Activated CD8-positive, alpha-beta memory T cell treated with anti-CD3 and anti-CD28 coated beads for 1 hour (primary cell): ENCODE measurements at places on chromosomes 2 and 18.

DNA sequence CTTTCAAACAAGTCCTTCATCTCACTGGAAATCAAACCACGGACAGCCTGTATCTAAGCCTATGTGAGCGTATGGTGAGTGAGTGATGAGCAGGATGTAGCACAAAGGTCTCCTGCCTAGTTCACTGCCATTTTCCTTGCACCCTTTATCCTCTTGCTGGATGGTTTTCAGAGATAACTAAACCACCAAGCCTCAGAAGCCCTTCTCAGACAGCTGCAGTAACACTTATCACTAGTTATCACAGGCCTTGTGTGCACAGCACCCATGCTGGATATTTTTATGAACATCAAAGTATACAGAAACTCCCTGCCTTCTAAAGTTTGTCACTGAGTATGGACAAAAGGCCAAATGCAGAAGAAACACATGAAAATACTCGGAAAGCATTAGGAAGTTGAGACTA is 69.5 kb downstream of the C1D start:
- DNase-seq, result no peak

- no peak for DNase-seq
These were observed 238.8 kb downstream of the TPGS2 start for GRCh38 chr18:36589857-36590543.

- no peak for DNase-seq
These were observed 56.2 kb upstream of the ROCK1 start for GRCh38 chr18:21167641-21168377.

GRCh38 chr2:136891100-136891499 is 125.8 kb downstream of the THSD7B start:
- DNase-seq, result no peak

DNA sequence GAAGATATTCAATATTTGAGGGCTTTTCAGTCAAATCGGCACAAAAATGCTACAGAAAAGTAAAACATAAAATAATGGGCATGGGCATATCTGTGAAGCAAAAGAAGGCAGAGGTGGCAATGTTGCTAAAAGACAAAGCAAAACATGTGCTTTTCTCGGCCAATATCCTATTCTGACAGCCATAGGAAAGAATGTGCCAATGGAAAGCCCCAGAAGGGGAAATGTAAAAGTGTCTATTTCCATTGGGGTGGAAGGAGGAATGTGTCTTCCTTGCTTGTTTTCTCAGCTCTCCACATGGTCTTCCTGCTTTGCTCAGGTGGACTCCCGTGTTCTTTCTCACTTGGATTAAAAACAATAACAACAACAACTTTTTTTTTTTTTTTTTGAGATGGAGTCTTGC is 13.7 kb upstream of the PER2 start:
- DNase-seq, result no peak

DNA sequence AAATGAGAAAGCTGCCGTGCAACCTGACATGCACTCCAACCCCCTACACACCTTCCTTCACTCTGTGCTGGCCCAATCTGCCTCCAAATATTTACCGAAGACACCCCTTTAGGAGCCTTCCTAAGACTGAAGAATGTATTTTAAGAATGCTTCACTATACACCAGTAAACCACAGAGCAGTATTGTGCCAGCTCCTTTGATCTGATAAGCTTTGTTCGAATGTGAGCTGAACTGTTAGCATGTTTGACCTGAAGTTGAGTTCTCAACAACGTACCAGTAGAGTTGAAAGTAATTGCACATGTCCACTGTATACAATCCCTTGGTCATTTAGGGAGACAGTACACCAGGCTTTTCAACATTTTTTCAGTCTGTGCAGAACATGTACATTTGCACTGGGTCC is 259.2 kb downstream of the TGIF1 start:
- no peak for DNase-seq

GRCh38 chr2:239954166-239955086 is 70.7 kb downstream of the NDUFA10 start:
- no peak for DNase-seq

DNA sequence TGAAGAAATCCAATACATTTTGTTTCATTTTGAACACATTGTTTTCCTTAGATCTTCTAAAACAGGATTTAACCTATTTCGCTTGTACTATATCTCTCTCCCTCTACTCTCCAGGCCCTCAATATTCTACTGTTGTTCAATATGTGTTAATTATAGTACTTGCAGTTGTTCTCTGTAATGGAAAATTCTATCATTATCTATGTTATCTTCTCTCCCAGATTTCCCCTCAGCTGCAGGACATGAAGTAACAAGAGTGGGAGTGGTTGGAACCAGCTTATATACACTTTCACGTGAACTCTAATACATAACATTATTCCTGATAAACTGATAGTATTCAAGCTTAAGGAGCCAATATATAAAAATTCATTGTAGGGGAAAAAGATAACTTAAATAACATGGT is 7.0 kb upstream of the STRN start:
- no peak for DNase-seq

GRCh38 chr18:70673831-70674230 is 385.0 kb downstream of the SOCS6 start:
- no peak for DNase-seq

DNA sequence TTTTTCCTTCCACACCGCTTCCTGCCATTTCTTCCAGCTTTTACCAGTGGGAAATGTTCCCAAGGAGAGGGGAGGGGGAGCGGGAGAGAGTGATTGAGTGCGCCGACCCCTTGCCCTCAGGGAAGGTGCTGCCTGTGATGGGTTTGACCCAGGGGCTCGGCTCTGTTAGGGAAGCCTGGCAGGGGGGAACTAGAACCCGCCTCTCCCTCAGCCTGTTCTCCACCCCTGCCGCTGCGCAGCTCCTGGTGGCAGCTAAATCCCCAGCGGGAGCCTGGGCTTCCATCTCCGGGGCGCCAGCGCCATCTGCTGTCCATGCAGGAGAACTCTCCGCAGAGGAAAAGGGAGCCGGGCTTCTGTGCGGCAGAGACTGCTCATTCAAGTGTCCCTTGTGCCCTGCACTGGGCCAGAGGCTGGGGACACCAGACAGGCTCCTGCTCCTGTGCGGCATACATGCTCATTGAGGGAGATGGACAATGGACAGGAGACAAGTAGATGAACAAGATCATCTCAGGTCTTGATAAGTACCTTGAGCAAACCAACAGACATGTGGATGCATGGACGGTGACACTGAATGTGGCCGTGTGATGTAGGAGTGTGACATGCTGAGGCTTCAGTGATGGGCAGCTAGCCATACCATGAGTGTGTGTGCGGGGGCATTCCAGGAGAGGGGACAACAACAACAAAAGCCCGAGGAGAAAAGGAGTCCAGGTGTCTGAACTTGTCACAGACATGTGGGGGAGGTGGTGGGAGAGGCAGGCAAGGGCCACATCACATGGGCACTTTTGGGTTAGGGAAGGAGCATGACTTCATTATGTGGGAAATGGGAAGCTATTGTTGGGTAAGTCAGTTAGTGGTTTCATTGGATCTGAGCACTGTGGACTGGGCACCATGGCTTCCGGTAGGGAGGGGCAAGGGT is 13.3 kb downstream of the CHPF start:
- peak; percentile 62 for DNase-seq

DNA sequence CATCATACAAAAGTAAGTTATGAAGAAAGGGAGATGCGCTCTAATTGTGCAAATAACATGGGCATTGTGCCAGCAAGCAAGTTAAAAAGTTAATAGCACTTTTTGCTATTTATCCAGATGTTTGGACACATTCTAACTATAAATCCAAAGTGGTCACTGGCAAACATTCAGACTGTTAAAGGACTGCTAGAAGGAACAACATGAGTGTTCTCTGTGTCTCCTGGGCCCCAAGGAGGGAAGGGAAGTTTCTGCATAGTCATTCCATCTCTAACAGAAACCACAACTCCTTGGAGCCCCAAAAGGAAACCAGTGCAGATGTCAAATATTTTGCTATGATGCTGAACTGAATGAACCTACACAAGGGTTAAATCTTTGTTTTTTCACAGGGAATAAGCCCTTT is 213.3 kb upstream of the HNRNPA3 start:
- DNase-seq, result no peak

GRCh38 chr2:64995041-64995440 is 5.8 kb downstream of the SLC1A4 start:
- no peak for DNase-seq

DNA sequence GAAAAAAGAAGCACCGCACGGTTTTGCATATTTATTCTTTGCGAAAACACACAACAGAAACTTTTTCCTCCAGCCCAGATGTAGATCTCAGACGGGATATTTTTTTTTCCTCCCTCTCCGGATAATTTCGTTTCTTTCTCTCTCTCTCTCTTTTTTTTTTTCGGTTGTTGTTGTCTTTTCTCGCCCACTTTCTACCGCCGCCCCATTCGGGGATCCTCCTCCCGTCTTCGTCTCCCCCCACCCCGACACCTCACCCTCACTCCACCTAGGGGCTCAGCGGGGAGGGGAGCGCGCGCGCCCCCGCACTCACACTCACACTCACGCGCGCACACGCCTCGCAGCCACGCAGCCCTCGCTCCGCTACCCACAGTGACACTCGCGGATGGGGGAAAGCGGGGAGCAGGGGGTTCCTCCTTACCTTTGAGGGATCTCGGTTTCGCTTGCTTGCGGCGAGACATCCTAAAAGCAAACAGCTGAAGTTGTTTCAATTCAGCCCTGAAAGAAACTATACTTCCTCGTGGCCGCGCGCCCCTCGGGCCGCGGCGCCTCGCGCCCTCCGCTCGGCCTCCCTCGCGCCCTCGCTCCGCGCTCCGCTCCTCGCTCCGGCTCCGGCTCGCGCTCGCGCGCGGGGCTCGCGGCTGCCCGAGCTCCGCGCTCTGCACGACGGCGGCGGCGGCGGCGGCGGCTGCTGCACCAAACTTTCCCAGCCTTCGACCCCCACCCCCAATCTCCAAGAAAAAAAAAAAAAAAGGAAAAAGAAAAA is 1.3 kb downstream of the ZNF521 start:
- DNase-seq, result no peak

- DNase-seq, result no peak
These were observed 50.5 kb upstream of the MSTN start for GRCh38 chr2:190113000-190113399.

DNA sequence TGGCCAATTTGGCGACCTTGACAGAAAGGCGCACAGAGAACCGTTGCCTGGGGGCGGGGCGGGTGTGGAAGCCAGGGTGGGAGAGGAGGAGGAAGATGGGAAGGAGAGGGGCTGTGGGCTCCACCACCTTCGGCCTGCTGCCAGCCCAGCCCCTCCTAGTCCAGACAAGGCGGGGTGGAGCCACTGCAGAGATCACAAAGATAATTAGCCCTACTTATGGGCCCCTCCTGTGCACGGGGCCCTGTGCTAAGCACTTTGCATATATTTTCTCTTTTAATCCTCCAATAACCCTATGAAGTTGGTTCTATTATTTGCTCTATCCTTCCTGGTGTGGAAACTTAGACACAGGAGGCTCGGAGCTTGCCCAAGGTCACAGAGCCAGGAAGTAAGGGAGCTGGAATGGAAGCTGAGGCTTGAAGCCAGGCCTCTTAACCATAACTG is 13.7 kb upstream of the ECEL1 start:
- DNase-seq, result no peak

DNA sequence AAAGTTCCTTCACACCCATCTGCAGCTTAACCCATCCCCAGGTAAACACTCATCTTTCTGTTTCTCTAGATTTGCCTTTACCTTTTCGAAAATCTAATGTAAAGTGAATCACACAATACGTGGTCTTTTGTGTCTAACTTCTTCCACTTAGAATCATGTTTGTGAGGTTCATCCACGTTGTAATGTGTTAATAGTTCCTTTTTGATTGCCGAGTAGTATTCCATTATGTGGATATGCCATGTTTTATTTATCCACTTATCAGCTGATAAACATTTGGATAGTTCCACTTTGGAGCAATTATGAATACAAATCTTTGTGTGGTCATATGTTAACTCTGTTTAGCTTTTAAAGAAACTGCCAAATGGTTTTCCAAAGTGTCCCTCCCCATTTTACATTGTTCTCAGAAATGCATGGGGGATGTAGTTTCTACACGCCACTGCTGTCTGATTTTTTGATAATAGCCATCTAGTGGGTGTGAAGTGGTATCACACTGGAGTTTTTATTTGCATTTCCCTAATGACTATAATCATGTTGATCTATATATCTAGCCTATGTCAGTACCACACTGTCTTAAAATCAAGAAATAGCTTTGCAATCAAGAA is 22.3 kb downstream of the PECR start:
- no peak for DNase-seq

DNA sequence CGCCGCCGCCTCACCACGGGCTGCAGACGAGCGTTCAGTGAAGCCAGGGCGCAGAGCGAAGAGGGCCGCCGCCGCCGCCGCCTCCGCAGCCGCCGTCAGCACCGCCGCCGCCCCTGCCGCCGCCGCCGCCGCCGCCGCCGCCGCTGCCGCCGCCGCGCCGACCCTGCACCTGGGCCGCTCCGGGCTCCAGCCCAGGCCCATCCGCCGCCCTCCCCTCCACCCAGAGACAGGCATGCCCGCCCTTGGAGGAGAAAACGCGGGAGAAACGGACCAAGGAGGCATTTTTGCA is 3.0 kb downstream of the POU3F3 start:
- no peak for DNase-seq

- DNase-seq, result no peak
These were observed 156.1 kb upstream of the NFATC1 start for GRCh38 chr18:79239631-79240030.

GRCh38 chr2:50480507-50480906 is 551.4 kb downstream of the NRXN1 start:
- no peak for DNase-seq

- no peak for DNase-seq
These were observed 248.9 kb upstream of the CWC22 start for GRCh38 chr2:180255981-180256380.

DNA sequence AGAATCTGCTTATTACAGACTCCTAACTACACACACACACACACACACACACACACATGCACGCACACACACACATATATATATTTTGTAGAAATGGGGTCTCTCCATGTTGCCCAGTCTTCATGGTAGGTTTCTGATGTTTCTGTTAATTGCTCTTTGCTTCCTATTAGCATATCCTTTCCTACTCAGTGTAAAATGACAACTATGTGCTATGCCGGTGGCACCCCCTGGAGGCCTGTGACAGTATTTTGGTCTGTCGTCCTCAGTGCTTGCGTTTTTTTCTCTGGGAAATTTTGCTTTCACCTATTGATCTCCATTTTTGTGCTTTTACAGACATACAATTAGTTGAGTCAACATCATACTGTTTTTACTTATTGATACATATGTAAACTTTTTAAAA is 322.1 kb downstream of the LRRTM1 start:
- DNase-seq, result no peak
